ENCODE measurements at places on chromosomes 16 and 17.

- DNase-seq, result peak; percentile 46
Measured at GRCh38 chr16:22008215-22009059, 526 bp downstream of the MOSMO start.

GRCh38 chr16:12898551-12898950 lies 2.8 kb upstream of the SHISA9 start:
- no peak for DNase-seq

DNA sequence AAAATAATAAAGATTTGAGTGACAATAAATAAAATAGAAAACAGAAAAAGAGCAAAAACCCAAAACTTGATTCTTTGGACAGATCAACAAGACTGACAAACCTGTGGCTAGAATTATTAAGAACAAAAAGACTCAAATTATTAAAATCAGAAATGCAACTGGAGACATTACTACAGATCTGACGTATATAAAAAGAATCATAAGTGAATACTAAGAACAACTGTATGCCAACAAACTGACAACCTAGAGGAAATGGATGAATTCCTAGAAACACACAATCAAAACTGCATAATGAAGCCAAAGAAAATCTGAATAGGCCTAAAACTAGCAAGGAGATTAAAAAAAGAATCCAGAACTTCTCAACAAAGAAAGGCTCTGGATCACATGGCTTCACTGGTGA lies 47.4 kb downstream of the NETO2 start:
- DNase-seq, result no peak

DNA sequence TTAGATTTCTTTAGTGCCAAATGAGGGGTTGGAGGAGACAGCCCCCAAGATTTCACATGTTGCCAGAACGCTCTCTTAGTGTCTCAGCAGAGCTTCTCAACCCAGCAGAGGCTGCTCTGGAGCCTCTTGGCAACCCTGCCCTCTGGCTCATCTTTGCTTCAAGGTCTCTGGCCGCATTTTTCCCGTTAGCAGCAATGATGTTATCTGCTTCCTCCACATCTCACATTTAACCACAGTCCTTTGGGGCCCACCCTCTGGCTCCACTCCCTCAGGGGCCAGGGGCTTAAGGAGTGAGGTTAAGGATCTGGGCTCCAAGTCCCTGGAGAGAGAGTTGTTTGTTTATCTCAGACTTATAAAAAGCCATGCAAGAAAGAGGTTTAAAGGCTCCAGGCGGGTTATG lies 3.3 kb upstream of the XYLT1 start:
- DNase-seq, result no peak

DNA sequence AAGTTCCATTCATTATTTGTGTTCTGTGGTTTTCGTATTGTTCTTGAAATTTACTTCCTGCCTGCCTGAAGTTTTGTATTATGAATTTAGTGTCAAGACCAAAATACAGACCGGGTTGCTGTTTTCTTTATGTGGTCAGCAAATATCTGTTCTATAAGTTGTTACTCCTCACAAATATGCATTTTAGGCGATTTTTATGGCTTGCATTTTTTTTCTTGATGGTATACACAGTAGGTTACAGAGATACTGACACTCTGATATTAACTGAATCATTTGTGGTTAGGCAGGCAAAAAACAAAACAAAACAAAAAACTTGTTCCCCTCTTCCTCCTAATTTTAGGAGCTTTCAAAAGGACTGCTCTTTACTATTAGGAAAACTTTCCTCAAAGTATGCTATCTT lies 52.6 kb downstream of the BCAS3 start:
- no peak for DNase-seq

DNA sequence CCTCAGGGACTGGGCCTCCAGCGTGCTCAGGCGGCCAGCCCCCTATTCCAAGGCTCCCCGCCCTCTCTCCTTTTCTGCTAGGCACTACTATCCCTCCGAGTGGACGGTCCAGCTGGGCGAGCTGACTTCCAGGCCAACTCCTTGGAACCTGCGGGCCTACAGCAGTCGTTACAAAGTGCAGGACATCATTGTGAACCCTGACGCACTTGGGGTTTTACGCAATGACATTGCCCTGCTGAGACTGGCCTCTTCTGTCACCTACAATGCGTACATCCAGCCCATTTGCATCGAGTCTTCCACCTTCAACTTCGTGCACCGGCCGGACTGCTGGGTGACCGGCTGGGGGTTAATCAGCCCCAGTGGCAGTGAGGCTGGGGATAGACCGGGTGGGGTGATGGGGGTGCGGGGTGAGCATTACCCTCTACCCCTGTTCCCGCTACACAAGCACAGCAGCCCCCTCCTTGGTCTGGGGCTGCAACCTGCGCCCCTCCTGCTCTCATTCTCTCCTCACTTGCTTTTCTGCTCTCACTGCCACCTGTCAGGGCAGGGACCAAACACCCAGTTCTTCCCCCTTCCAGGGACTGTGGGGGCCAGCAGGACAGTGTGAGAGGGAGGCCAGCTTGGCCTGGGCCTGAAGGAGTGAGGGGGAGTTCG lies 1.1 kb downstream of the PRSS41 start:
- DNase-seq, result no peak

DNA sequence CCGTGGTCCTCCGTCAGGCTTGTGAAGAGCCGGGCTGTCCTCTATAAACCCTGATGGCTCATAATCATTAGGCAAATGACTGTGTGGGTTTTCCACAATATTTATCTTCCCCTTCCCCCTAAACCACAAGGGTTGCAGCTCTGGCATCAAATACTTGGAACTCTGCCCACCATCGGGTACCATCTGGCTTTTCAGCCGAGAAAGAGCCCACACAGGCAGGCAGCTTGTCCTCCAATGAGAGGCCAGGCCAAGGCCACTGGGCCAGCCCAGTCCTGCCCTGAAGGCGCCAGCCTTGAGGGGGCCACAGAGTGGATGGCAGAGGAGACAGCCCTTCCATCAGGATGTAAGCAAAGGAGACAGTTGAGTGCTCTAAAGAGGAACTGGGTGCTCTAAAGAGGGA lies 31.8 kb upstream of the NAT9 start:
- no peak for DNase-seq

DNA sequence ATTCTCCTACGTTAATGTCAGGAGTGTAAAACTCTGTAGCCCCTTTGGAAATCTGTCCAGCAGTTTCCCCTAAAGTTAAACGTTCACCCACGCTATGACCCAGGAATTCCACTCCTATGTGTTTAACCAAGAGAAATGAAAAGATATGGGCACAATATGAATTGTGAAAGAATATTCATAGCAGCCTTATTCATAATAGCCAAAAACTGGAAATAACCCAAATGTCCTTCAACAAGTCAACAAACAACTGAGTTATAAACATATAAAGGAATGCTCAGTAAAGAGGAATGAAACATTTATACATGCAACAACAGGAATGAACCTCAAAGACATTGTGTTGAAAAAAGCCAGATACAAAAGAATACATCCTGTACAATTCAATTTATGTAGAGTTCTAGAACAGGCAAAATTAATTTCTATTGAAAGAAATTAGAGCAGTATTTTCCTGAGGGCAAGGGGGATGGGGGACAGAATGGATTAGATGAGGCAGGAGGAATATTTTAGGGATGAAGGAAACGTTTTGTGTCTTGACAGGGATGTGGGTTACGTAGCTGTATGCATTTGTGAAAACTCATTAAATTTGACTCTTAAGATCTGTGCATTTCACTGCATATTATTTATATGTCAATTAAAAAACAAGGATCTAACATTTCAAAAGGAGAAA lies 286.7 kb upstream of the CDH5 start:
- no peak for DNase-seq

DNA sequence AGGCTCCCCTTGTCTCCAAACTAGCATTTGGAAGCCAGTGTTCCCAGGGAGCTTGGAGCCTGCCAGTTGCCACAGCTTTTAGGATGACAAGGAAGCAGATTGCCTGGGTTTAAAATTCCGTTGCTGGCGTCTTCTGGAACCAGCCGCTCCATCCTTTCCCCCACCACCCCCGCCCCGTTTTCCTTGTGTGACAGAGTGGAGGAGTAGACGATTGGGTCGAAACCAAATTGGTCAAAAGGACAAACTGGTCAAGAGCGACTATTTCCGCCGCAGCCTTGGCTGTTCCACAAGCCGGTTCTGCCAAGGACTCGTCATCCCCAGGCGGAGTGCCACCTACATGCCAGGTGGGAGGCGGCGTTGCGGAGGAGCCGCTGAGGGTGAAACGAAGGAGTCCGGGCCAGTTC lies 91.1 kb downstream of the RPA1 start:
- no peak for DNase-seq

- no peak for DNase-seq
Measured at GRCh38 chr16:87410968-87411367, 18.8 kb downstream of the MAP1LC3B start.

GRCh38 chr16:1915732-1916639 lies 2.2 kb downstream of the HS3ST6 start:
- DNase-seq, result no peak

DNA sequence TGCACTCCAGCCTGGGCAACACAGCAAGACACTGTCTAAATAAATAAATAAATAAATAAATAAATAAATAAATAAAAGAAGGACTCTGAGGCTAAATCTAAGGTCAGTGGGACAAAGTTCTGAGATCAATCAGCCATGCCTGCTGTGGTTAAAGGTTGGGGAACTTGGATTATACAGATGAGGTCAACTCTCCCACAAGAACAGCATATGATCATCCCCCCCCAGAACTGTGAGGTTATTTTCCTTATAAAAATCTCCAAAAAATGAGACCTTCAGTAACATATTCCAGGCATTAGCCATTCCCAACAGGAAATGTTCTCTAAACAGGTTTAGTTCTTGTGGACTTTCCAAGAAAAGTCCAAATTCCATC lies 90.3 kb downstream of the C16orf95 start:
- DNase-seq, result no peak

- no peak for DNase-seq
Measured at GRCh38 chr17:21476867-21477266, 100.7 kb downstream of the KCNJ12 start.

- no peak for DNase-seq
Measured at GRCh38 chr17:72590882-72591281, 470.1 kb downstream of the SOX9 start.

GRCh38 chr17:30062372-30062771 lies 54.2 kb upstream of the NSRP1 start:
- DNase-seq, result no peak

- DNase-seq, result peak; percentile 12
Measured at GRCh38 chr17:67256075-67256732, 11.2 kb upstream of the HELZ start.

DNA sequence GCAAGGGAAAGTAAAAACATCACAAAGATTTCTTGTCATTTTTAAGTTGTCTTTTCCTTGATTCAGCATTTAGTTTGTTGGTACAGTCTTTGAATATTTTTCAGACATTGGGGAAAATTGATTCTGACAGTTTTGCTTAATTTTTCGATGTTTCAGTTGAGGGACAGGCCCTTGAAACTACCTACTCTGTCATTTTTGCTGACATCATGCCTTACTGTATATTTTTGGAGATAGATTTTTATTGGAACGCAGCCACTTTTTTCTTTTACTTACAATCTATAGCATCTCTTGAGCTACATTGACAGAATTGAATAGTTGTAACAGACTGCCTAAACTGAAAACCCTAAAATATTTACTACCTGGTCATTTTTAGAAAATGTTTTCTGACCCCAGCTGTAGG lies 297.1 kb upstream of the KIF2B start:
- no peak for DNase-seq

All from activated CD4-positive, alpha-beta memory T cell treated with anti-CD3 and anti-CD28 coated beads for 36 hours (primary cell).